ENCODE measurements at places on chromosomes 7 and 10. TPM values are rescaled to one million over a fixed set of nuclear protein-coding genes. Genes with fewer than 3 reads are reported as not detected.

Gene ARHGEF5
- total RNA-seq, result 3.7 TPM

DNA sequence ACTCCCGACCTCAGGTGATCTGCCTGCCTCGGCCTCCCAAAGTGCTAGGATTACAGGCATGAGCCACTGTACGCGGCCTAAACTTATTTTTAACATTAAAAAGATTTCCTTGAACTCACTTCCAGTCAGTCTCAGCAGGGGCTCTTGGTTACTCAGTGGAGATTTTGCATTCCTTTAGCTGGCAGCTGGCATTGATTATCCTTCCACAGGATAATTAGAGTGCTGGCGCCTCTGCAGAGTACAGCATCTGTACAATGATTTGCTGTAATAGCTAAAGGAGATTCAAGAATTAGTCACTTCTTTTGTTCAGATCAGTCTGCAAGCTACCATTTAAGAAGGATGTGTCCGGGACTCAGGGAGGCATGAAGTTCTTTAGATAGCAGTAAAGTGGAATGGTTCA, 125.0 kb upstream of the NPY start:
- H3K4me1 ChIP-seq, result no peaks in the 10 kb centered on the region
- H3K27me3 ChIP-seq, result no peaks in the 10 kb centered on the region
- DNase-seq, result peak; percentile 25
- no peak overlapping the region for H3K27ac ChIP-seq
- H3K4me3 ChIP-seq, result no peak overlapping the region

DNA sequence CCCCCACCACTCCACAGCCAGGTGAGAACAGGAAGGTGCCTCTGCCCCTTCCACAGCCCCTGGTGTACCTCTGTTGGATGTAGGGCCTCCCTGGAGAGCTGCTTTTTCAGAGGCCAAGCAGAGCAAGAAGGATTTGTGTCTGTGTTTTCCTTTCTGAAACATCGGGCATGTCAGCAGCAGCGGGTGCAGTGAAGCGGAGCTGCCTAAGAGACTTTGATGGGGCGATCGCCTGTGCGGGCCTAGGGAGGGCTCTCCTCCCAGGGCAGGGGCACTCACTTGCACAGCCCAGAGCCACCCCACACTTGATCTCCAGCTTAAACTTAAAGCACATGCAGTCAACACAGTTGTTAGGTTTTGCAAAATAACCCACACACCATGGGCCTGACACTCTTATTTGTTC, 324.7 kb downstream of the ACTR3B start:
- no peak for DNase-seq
- H3K27ac ChIP-seq, result no peak overlapping the region
- H3K27me3 ChIP-seq, result no peaks in the 10 kb centered on the region
- H3K4me1 ChIP-seq, result no peaks in the 10 kb centered on the region

DNA sequence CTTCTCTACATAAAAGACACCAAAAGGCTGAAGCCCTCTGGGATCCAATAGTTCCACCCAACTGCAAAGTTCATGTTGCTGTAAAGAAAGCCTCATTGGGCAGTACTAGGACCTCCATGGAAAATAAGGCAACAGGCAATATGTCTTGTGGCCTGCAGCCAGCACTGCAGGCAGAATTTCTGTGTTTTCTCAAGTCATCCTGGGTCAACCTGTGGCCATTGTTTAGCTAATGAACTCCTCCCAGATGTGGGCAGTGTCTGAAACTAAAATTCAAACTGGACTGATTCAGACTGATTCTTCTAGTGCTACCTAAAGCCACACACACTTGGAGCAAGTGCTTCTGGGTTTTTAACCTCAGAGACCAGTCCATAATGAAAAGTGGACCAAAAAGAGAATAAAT, 141.5 kb downstream of the PPP1R17 start:
- no peak overlapping the region for H3K4me3 ChIP-seq
- H3K27ac ChIP-seq, result no peak overlapping the region
- DNase-seq, result no peak
- H3K27me3 ChIP-seq, result no peaks in the 10 kb centered on the region
- no peaks in the 10 kb centered on the region for H3K4me1 ChIP-seq

Gene SFRP4
- total RNA-seq, result not detected

GRCh38 chr10:1123198-1123597, 67.0 kb downstream of the WDR37 start:
- no peaks in the 10 kb centered on the region for H3K36me3 ChIP-seq
- H3K27ac ChIP-seq, result no peak overlapping the region
- no peak for DNase-seq

Gene MBL2
- total RNA-seq, result not detected

Gene FAM25C
- total RNA-seq, result not detected

- no peaks in the 10 kb centered on the region for H3K4me1 ChIP-seq
- no peaks in the 10 kb centered on the region for H3K36me3 ChIP-seq
- H3K27ac ChIP-seq, result no peak overlapping the region
- no peak for DNase-seq
- H3K4me3 ChIP-seq, result no peak overlapping the region
Measured at GRCh38 chr7:116652793-116653192, 19.2 kb upstream of the MET start.

GRCh38 chr10:59387951-59388670, 25.8 kb upstream of the FAM13C start:
- peaks cover 71% of the 10 kb centered on the region for H3K27me3 ChIP-seq
- peak; percentile 79 for DNase-seq
- no peak overlapping the region for H3K27ac ChIP-seq
- H3K4me3 ChIP-seq, result no peak overlapping the region
- H3K4me1 ChIP-seq, result peaks cover 19% of the 10 kb centered on the region

DNA sequence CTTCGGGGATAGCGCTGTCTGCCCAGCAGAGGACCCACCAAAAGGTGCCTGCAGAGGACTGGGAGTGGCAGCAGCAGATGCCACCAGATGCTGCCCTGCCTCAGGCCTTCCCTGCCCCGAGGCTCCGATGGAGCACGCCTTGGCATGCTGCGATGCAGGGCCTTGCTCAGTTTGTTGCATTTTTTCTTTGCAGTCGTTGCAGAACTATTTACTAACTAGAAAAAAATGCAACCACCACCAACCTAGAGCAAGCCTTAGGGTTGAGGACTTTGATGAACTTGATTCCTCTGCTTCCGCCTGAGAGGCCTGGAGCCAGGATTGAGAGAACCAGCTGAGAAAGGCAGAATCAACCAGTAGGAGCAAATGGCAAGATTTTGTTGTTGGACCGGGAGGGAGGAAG, 585.6 kb upstream of the MKI67 start:
- no peak for DNase-seq
- no peak overlapping the region for H3K27ac ChIP-seq
- H3K4me1 ChIP-seq, result peaks cover 9% of the 10 kb centered on the region

- H3K27me3 ChIP-seq, result peaks cover 100% of the 10 kb centered on the region
- no peaks in the 10 kb centered on the region for H3K36me3 ChIP-seq
- DNase-seq, result no peak
- no peak overlapping the region for H3K4me3 ChIP-seq
- H3K27ac ChIP-seq, result no peak overlapping the region
Measured at GRCh38 chr10:69579464-69580060, 6.3 kb upstream of the NEUROG3 start.

DNA sequence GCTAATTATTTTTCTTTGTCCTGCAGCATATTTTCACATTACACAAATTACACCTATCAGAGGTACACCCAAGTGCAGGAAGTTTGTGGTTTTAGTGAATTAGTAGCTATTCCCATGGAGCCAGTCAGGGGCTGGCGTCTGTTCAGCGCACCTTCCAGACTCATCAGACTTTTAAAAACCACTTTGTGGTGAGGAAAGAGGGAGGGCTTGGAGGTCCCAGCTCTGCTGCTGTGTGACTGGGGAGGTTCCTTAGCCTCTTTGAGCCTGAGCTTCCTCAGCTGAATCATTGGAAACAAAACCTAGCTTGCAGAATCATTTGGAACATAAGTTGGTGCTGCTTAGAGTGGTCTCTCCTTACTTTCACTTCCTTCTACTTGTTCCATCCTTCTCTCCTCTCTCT, 175.4 kb downstream of the SORCS3 start:
- no peak for DNase-seq
- no peaks in the 10 kb centered on the region for H3K27me3 ChIP-seq
- no peaks in the 10 kb centered on the region for H3K4me1 ChIP-seq
- H3K36me3 ChIP-seq, result no peaks in the 10 kb centered on the region
- no peak overlapping the region for H3K4me3 ChIP-seq

DNA sequence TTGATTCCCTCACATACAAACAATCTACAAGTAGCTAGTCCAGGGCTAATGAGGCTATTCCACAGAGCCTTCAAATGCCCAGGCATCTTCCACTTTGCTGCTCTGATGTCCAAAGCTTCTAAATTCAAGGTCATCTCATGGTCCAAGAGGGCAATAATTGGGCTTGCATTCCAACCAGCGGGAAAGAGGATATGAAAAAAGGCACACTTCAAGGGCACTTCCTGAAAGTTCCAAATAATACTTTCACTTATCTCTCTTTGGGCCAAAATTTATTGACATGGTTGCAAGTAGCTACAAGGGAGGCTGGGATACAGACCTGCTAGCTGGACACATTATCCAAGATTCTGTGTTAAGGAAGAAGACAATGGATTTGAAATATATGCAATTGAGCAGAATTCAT, 25.2 kb upstream of the APBB1IP start:
- H3K27me3 ChIP-seq, result no peaks in the 10 kb centered on the region
- DNase-seq, result no peak
- no peaks in the 10 kb centered on the region for H3K4me1 ChIP-seq
- no peak overlapping the region for H3K27ac ChIP-seq

Gene NRAP
- not detected for total RNA-seq

DNA sequence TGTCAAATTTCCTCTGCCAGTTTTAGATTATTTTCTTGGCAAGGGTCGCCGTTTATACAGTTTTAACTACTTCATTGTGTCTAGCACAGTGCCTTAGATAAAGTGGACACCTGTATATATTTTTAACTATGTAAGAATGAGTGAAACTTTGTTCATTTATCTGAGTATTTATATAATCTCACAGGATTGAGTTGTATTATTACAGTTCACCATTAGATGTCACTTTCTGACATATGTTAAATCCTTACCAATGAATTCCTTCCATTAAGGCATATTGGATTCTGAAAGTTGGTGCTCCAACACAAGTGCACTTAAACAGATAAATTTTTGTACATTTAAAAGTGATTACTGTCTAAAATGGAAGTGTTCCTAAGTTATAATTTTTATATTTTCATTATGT, 43.0 kb downstream of the ZMYND11 start:
- H3K4me3 ChIP-seq, result no peak overlapping the region
- peaks cover 12% of the 10 kb centered on the region for H3K36me3 ChIP-seq
- DNase-seq, result no peak
- no peaks in the 10 kb centered on the region for H3K4me1 ChIP-seq
- H3K27me3 ChIP-seq, result no peaks in the 10 kb centered on the region
